NCI-H2029 (cell line): ENCODE measurements at places on chromosomes 7 and 10.

DNA sequence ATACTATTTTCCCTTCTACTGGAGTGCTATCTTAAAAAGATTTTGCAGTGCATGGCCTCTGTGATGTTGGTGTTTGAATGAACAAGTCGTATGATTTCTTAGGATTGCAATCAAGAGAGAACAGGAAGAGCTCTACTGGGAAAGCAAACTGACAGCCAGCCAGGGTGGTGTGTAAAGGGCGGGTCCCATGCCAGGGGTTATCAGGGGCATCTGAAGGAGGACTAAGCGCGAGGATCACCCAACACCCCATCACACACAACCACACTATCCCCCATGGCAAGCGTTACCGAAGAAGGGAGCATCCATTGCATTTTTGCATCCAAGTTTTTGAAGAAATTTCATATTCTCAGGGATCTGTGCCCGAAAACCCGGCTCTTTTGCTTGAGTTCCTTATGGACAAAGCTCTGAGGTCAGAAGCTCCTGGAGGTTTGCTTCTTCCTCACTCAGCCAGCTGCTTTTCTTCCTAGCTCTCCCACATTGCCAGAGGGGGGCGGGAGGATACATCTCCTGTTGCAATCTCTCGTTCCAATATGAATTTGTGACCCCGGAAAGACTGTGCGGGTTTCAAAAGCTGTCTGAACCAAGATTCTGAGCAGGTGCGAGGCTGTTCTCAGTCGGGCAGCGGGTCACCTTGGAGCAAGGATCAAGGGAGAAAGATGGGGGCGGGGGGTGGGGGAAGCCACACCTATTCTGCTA lies 5.2 kb downstream of the NEUROD6 start:
- DNase-seq: no peak

GRCh38 chr10:94428766-94429707 lies 26.7 kb downstream of the TBC1D12 start:
- no peak for DNase-seq

DNA sequence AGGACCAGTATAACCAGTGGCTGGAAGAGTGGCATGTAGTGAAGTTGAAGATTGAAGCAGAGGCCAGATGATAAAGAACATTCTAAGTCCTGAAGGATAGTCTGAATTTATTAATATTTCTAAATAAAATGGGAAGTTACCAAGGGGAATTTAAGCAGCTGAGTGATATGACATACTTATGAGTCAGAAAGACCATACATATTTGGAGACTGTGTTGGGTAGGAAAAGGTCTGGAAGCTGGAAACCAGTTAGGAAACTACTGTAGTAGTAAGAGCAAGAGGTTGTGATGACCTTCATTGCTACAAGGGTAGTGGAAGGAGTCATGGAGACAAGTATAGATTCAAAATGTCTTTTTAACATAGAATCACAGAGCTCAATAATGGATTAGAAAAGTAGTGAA lies 752.3 kb downstream of the SUGCT start:
- no peak for DNase-seq

DNA sequence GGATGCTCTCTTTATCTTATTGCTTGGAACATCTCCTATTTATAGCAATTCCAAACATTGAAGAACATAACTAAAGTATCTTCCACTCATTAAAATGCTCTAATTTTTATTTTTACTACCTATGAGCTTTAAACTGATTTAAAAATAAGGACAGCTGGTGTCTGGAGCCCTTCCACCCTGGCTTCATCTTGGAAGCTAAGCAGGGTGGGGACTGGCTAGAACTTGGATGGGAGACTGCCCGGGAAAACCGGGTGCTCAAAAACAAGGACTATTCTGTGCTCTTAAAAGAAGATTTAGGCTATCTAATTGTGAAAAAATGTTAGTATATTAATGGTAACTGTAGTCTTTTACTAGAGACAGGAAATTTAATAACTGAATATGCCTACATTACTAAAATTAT lies 69.2 kb downstream of the ARMC3 start:
- no peak for DNase-seq

DNA sequence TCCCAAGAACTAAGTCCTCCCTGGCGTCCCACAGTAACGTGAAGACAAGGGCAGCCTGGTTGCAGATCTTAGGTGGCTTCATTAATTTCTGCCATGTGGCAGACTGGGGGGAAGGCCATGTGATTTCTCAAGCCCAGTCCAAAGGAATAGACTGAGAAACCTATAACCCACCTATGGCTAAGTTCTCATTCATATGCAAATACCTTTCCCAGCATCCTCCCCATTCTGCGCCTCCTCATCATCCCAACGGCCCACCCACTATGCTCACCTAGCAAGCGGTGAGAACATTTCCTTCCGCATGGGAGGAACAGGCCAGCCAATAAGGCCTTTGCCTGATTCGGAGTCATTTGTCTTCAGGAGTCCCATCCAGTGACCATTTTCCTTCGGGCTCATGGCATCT lies 8.2 kb upstream of the CLEC2L start:
- DNase-seq: no peak

DNA sequence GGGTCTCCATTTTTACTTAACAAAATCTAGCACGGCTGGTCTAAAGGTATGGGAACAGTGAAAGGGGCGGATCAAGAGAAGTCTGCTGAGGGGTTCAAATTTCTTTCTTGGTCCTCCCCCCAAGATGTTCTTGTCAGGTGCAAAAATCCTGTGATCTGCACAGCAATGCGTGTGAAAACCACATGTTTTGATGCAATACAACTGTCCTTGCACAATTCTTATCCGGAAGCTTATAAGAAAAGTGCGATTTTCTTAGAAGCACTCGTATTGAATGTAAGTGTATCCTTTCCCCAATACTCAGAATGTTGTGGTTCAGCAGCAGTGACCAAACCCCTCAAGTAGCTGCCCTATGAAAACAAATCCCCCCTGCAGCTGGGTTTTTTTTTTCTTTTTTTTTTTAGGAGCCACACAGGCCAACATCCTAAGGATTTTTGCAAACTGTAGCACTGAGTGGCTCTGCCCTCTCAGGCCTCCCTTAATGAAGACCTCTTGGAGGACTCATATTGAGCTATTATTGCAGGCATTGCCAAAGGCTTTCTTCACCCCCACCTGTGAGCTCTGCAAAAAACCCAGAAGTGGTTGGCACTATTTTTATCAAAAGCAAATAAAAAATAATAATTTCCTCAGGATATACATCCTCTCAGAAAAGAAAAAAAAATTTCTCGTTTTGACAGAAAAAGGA lies 151.9 kb upstream of the ITGB1 start:
- DNase-seq: no peak

GRCh38 chr10:27392606-27393005 lies 111.5 kb upstream of the RAB18 start:
- no peak for DNase-seq
